Ammon's horn (tissue), 1 donor: ENCODE measurements at places on chromosomes 11 and 22.

DNA sequence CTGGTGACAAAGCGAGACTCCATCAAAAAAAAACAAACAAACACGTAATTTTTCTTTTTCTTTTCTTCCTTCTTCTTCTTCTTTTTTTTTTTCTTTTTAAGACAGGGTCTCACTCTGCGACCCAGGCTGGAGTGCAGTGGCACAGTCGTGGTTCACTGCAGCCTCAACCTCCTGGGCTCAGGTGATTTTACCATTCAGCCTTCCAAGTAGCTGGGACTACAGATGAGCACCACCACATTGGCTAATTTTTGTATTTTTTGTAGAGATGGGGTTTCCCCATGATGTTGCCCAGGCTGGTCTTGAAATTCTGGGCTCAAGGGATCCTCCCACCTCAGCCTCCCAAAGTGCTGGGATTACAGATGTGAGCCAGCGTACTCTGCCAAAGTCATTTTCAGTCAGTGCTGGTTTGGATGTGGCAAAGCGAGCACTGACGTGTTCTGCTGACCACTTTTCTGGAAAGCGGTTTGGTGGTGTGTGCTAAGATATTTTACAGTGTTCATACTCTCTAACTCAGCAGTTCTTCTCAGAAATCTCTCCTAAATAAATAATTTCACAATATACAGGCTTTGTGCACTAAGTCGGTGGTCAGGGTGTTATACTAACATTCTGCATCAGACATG is 10.7 kb downstream of the FAM118A start:
- DNase-seq: no peak

GRCh38 chr11:518463-519202 is 11.6 kb upstream of the RNH1 start:
- peak; percentile 79 for DNase-seq

DNA sequence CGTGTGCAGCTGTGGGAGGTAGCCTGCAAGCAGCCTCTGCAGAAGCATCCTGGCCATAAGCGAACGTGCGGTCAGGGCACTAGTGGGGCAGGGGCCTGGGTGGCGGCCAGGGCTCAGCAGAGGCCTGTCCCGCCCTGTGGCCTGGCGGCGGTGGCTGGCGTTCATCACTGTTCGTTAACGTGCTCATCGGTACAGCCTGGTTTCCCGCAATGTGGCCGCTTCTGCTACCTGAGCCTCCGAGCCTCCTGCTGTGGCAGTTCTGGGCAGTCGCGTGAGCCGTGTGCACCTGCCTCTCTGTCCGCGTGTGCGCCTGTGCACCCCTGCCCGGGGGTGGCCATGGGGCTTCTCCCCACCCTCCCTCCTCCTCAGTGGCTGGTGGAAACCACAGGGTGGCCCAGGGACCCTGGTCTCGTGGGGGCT is 117.9 kb downstream of the KCNQ1OT1 start:
- DNase-seq: no peak

- no peak for DNase-seq
Measured at GRCh38 chr22:45094825-45095224, 68.9 kb upstream of the NUP50 start.

DNA sequence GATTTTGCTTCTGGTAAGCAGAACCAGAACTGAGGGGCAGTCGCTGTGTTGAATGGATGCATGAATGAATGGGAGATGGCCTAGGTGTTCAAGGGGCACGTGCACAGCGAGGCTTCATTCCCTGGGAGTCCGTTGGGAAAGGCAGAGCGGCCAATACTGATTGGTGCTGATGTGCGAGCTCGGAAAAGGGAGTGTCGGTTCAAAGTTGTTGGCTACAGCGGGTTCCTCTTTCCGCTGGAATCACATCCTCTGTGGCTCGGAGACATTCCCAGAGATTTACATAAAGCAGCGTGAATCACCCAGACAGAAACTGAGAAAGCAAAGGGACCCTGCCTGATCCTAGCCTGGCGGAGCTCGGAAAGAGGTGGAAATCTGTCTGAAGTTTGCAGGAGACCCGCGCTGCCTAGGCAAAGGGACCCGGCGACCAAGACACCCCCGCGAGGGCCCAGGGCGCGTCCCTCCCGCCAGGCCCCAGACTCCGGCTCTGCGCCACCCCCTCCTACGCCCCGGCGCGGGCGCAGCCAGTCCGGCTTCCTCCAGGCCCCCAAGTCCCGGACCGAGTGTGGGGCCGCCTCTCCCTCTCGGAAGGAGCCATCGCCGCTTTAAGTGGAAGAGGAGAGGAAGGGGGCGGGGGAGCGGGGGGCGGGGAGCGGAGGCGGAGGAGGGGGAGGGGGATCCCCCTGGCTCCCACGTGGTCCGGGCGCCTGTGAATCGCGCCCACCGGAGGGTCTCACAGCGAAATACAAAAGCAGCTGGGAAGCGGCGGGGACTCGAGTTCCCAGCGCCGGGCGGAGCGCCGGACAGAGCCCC is at the start of gene FJX1:
Gene FJX1 (plus strand): TSS at position 774 of the 810 bp plus-strand sequence. CDS start 177 bp downstream, outside the sequence.
- DNase-seq: peak; percentile 54

GRCh38 chr11:113317339-113317738 is 3.0 kb downstream of the TTC12 start:
- no peak for DNase-seq
